ENCODE measurements at places on chromosomes 1 and 21.

DNA sequence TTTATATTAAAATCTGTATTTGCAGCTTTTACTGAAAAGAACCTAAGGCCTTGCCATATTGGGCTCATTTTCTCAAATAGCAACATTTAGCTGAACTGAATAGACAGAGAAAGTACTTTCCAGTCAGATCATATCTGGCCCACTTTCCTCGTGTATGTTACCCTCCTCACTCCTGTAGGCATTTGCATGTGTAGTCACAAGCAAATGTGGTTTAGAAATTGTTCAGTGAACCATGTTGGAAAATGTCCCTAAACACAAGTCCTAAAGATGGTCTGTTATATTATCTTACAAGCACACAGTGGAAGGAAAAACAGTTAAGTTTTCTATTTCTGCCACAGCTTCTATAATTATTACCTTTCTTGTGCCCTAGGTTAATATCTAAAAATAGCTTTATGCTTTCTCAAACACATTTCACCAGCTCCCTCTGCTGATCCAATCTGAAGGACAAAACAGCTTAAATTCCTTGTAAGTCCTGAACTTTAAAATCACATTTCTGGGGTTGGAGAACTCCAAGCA lies 606 bp upstream of the FMO4 start:
- no peak for DNase-seq

DNA sequence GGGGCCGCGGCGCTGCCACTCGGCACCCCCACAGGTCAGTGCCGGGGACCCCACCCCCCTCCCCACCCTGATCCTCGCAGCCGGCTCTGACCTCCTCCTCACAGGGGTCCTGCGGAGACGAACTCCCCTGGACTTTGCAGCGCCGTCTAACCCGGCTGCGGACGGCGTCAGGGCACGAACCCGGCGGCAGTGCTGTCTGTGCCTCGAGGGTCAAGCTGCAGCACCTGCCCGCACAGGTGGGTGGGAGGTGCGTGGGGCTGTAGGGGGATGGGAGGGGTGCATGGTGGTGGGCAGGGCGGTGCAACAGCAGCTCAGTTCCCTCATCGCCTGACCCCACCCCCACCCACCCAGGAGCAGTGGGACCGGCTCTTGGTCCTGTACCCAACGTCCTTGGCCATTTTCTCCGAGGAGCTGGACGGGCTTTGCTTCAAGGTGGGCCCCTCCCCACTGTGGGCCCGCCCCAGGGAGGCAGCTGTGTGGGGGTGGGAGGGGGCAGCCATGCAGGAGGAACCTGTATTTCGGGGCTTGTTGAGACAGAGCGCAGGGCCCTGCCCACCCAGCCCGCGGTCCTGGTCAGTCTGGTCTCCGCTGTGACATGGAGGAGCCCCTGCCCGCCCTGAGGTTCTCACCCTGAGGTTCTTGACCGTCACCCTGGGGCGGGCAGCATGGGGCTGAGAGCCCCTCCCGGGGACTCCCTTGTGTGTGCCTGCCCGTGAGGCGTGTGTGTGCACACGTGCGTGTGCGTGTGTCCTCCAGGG lies 4.9 kb downstream of the PLEKHN1 start:
- no peak for DNase-seq

DNA sequence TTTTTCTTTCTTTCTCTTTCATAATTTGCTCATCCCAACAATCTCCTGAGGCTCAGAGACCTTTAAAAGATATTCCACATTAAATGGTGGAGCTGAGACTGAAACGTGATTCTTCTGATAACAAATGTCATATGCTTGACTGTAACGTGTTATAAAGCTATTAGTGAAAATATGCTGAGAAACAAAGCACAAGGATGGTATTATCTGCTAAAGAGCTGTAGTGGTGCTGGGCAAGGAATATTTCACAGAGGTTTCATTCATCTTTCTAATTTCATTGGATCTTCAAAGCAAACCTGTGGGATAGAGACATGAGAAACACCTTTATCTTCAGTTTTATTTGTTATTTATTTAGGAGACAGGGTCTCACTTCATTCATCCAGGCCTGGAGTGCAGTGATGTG lies 98.1 kb upstream of the WLS start:
- DNase-seq = no peak

DNA sequence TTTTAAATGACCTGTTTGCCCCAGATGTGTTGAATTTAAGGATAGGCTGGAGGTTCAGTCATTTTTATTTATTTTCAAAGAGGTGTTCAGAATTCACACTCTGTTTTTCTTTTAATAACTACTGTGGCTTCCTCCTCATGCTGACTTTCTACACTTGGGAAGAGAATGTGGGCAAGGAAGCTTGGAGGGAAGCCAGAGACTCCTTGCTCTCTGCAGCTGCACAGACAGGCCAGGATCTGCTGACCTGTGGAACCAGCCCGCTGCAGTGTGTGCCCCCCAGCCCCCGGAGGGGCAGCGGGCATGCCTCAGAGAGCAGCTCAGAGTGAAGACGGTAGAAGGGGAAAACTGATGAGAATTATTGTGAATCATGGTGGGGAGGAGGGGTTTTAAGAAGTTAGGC lies 16.9 kb downstream of the MGST3 start:
- DNase-seq = no peak

GRCh38 chr1:187053876-187054275 lies 225.1 kb downstream of the PLA2G4A start:
- no peak for DNase-seq

DNA sequence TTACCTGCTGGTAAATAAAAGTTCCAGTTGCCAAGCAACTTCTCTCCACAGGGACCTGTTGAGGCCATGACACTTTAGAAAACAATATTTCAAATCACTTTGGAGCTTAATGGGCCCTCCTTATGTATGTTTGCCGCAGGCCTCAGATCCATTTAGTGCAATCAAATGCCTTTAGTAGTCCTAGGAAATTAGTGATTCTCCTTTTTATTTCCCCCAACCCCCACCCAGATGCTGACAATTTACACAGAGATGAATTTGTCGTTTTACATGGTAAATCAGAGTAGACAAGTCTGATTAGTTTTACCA lies 83.6 kb downstream of the CLIC4 start:
- DNase-seq = no peak

GRCh38 chr1:187096689-187097088 lies 267.9 kb downstream of the PLA2G4A start:
- DNase-seq = no peak

GRCh38 chr1:80987106-80987505 lies 813.6 kb upstream of the ADGRL2 start:
- no peak for DNase-seq

- DNase-seq = peak; percentile 5
Observed at GRCh38 chr1:111570781-111571181, 48.8 kb upstream of the RAP1A start.

DNA sequence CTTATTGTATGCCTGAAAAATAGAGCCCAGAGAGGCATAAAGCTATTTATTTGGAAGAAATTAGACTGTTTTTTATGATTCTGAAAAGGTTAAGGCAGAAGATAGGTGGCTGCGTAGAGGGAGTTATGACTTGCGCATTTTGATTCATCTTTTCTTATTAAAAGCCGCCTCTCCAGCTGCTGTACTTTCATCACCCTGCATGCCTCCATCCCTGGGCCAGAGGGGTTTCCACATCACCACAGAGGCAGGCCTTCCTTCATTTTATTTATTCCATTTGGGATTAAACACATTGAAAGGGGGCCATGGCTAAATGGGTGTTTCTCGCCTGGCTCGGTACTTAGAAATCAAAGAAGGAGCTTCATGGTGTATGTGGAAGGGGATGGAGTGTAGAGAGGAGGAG lies 14.6 kb upstream of the RGS8 start:
- no peak for DNase-seq

DNA sequence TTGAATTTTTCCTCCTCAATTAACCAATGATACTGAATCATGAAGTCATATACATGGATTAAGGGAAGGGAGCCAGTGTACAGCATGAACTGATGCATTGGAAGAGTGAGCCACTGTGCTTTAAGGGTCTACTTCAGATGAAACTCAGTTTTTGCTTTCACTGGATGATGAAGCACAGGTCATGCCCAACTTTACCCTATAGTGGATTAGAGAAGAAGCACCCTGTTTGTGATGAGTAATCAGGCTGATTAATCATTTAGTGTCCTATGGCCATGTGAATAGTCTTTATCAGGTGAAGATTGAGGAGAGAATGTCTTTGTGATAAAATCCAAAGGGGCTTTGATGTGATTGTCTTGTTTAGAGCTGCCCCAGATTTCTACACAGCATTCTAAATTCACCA lies 24.7 kb upstream of the LAMC1 start:
- DNase-seq = no peak

DNA sequence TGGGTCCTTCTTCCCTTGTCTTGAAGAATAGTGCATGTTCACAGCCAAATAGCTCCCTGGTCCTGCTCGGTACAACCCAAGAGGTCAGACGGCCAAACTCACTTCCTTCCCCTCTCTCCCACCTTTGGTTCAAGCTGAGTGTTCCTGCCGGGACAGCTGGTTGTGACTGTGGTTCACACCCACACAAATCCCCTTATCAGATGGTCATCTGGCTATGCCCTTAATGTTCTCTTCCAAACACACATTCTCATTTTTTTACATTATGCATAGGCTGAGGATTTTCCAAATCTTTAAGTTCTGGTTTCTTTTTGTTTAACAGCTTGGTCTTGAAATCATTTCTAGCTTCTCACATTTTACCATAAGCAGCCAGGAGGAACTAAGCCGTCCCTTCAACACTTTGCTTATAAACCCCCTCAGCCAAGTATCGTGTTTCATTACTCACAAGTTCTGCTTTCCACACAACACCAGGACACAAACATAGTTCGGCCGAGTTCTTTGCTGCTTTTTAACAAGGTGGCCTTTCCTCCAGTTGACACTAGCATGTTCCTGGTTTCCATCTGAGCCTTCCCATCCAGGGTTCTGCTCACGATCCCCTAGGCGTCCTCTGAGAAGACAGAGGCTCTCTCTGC lies 19.7 kb upstream of the TSPEAR start:
- DNase-seq = no peak

DNA sequence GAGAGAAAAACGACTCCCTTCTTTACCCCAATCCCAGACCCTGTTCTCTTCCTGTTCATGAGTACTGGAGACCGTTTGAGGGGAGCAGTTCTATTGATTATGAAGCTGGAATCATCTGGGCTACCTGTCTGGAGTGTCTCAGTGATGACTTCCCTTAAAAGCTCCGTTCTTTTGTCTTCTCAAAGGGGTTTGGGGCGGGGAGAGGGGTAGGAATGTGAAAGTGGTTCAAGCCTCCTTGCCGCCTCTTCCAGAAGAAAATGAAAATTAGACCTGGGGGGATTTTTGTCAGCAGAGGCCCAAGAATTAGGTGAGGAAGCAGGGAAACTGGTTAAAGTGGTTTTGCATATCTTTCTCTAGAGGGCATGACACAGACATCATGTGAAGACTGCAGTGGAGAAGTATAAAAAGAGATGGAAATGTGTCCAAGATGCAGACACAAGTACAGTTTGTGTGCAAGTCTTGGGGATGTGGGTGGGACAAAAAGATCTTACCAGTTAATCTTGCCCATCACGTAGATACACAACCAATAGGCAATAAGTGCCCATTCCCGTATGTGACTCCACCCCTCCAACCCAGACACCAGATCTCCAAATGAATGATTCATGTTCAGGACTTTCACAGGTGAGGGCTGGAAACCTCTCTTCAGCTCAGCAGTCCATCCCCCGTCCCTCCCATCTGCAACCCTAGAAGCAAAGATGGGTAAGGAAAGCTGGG lies 470 bp upstream of the MTMR11 start:
- DNase-seq = no peak

DNA sequence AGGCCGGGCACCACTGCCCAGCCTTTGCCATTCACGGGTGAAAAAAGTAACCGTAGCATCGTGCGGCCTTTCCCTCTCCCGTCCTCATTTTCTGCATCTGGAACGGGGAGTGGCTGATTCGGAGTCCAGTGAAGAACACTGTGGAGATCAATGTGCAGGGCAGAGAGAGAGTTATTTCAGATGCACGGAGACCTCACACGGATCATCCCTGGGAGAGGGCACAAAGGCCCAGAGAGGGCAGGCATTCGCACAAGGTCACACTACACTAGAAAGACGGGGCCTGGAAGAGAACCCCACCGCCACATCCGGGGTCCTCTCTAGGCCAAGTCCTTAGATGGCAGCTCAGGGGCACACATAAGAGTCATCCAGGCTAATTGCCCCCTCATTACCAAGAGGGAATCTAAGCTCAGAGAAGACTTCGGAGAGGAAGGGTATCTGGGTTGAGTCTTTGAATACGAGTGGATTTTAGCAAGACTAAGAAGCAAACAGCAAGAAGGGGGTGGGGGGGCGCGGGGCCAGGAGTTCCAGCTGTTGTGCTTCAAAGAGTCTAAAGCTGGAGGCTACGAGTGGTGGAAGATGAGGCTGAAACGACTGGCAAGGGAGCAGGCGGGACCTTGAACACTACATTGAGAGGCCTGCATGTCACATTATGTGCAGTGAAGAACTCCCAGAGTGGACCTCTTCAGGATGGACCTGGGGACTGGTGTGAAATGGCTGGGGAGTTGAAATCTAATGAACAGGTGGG lies 857 bp downstream of the GPX7 start:
- no peak for DNase-seq

- DNase-seq = no peak
Observed at GRCh38 chr1:63624911-63625310, 31.7 kb downstream of the PGM1 start.

DNA sequence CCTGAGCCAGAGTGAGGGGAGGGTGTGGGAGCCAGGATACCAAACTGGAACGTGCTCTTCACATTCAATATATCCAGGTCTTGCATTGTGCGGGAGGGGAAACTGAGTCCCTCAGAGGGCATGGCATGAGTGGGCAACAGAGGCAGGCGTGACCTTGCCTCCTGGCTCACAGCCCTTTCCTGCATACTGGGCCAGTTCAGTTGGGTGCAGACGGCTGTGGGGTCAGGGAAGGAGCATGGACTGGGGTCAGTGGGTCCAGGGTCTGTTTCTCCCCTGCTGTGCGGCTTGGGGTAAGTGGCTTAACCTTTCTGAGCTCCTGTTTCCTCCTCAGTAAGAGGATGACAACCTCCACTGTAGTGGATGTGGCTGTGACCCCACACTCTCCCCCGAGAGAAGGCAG lies 16.6 kb downstream of the SERINC2 start:
- DNase-seq = no peak

- DNase-seq = no peak
Observed at GRCh38 chr1:174877208-174877673, 122.5 kb upstream of the CACYBP start.

- DNase-seq = no peak
Observed at GRCh38 chr1:87227651-87228050, 101.0 kb upstream of the LMO4 start.

DNA sequence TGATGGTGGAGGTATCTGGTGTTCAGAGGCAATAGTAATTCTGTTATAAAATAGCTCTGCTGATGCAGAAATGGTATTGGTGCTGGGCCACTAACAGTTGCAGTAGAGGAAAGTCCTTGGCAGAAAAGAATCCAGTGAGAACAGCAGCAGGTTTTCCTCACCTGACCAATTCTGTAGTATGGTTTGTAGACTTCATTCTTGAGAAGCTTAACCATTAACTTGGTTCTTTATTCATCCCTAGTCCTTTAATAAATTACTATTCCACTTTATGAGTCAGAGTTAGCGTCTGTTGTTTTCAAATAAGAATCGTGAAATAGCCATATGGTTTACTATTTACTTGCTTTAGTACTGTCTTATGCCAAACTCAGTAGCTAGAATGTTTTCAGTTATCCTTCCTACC lies 128.5 kb upstream of the SERTAD4 start:
- no peak for DNase-seq
